ENCODE measurements at places on chromosomes 7 and 10. TPM values are rescaled to one million over a fixed set of nuclear protein-coding genes. Genes with fewer than 3 reads are reported as not detected.

Gene LBX1
- not detected for total RNA-seq

DNA sequence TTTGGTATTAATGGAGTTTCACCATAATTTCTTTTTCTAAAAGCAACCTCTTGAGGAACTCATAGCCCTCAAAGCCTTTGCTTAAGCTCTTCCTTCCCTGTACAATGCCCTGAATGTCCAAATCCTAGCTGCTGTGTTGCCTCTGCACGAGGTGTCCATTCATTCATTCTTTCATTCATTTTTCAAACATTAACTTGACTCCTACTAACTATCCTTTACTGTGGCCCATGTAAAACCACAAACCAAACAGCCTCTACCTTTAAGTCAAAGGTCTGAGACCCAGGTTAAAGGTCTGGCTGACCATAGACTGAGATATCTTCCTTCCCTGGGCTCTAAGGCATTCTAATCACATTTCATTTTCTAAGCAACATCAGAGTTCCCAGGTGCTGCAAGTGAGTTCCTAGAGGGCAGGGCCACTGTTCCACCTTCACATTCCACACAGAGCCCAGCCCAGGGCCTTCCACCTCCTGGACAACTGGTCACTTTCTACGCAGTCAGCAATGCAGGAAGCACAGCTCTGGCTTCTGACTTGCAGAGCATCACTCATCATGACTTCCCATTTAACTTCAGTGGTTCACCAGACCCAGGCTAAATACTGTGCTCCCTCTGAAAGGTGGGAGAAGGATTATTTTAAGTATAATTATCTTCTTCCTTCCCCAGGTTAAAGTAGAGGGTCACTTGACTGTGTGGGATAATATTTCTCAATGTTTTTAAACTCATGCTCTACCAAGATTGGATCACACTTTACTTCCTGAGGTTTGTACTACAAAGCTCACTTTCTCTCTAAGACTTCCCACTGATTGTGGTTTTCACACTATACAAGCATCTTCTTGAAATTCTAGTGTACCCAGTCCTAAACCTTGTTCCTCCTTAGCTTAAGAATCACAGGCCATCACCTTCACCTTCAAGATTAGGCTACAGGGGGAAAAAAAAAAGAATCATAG, 19.1 kb downstream of the ATXN7L1 start:
- peaks cover 34% of the 10 kb centered on the region for H3K4me1 ChIP-seq
- peak; percentile 42 for DNase-seq
- H3K4me3 ChIP-seq = no peak overlapping the region

Gene CTAGE4
- 5.4 TPM for total RNA-seq

- no peaks in the 10 kb centered on the region for H3K27me3 ChIP-seq
- no peak overlapping the region for H3K4me3 ChIP-seq
- H3K27ac ChIP-seq = no peak overlapping the region
- no peaks in the 10 kb centered on the region for H3K36me3 ChIP-seq
- no peaks in the 10 kb centered on the region for H3K4me1 ChIP-seq
Measured at GRCh38 chr7:57646901-57647246, 196.9 kb downstream of the ZNF716 start.

DNA sequence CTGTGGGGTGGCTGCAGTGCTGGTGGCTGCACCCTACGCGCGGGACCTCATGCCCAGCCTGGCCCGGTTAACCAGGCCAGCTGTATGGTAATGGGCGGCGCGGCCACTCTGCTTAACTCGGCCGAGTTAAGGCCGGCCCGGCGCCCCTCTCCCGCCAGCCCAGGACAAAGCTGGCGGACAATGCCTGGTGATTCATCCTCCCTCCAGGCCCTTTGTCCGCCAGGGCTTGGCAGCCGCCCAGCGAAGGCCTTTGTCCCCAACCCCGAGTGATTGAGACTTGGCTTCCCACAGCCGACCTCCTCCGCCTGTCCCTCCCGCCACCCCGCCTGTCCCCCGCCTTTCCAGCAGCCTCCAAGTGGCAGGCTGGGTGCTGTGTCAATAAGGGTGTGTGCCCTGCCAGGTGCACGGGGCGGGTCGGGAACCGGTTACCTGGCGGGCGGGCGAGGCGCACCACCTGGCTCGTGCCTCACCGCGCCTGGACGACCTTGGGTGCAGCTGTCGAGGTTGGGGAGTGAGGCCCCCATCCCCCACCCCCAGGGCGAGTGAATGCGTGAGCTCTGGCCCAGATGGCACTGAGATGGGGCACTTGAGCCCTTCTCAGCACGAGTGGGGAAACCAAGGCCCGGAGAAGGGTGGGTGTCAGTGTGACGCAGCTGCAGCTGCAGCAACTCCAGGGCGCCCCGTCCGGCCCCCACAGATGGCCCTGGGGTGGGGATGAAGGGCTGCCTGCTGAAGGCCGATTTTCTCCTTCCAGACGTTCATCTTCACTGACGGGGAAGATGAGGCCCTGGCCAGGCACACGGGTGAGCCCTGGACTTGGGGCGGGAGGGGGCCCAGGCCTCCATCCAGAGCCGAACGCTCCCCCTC, 4.6 kb downstream of the LFNG start:
- peak overlapping the region; percentile 80 for H3K27ac ChIP-seq
- no peak overlapping the region for H3K4me3 ChIP-seq
- no peaks in the 10 kb centered on the region for H3K27me3 ChIP-seq
- no peak for DNase-seq

GRCh38 chr10:12006671-12007070, 35.9 kb downstream of the UPF2 start:
- no peaks in the 10 kb centered on the region for H3K27me3 ChIP-seq
- no peak overlapping the region for H3K27ac ChIP-seq
- DNase-seq = no peak
- no peak overlapping the region for H3K4me3 ChIP-seq
- H3K4me1 ChIP-seq = no peaks in the 10 kb centered on the region

Gene TLL2
- total RNA-seq = not detected

Gene STRIP2
- total RNA-seq = 0.22 TPM

- H3K4me3 ChIP-seq = no peak overlapping the region
- H3K36me3 ChIP-seq = no peaks in the 10 kb centered on the region
- no peaks in the 10 kb centered on the region for H3K4me1 ChIP-seq
- no peaks in the 10 kb centered on the region for H3K27me3 ChIP-seq
- H3K27ac ChIP-seq = no peak overlapping the region
- peak; percentile 7 for DNase-seq
Measured at GRCh38 chr7:38932509-38933168, 23.6 kb upstream of the VPS41 start.

Gene FOXI2
- total RNA-seq = not detected

DNA sequence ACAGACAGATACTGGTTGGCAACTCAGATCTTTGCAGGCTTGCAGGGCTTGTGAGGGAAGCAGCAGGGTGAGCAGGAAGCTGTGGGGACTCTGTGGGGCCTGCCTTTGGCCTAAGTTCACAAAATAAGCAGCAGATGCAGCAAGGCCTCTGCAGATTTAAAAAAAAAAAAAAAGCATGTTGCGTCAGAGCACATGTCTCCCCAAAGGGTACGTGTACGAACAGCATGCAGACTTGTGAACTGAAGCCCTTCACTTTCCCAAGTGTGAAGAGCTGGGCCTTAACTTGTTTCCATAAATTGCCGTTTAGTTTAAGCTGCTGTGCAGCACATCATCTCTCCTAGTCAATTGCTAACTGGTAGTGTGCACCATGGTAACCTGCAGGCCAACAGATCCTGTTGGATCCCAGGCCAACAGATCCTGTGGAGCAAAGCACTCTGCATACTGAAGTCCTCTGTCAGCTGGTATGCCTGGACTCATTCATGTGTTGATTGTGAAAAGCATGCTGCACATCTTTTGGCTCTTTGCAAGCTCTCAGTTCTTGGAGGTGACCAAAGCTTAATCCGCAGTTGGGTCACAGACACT, 10.8 kb upstream of the XPNPEP1 start:
- H3K4me3 ChIP-seq = no peak overlapping the region
- no peaks in the 10 kb centered on the region for H3K36me3 ChIP-seq

Gene PRLHR
- total RNA-seq = not detected

GRCh38 chr7:124113045-124113444, 80.2 kb upstream of the TMEM229A start:
- no peak overlapping the region for H3K4me3 ChIP-seq
- no peaks in the 10 kb centered on the region for H3K27me3 ChIP-seq
- no peak overlapping the region for H3K27ac ChIP-seq
- DNase-seq = no peak
- no peaks in the 10 kb centered on the region for H3K4me1 ChIP-seq

- H3K4me3 ChIP-seq = no peak overlapping the region
- H3K36me3 ChIP-seq = no peaks in the 10 kb centered on the region
- DNase-seq = no peak
- no peaks in the 10 kb centered on the region for H3K27me3 ChIP-seq
Measured at GRCh38 chr7:14635955-14636354, 266.6 kb downstream of the DGKB start.

DNA sequence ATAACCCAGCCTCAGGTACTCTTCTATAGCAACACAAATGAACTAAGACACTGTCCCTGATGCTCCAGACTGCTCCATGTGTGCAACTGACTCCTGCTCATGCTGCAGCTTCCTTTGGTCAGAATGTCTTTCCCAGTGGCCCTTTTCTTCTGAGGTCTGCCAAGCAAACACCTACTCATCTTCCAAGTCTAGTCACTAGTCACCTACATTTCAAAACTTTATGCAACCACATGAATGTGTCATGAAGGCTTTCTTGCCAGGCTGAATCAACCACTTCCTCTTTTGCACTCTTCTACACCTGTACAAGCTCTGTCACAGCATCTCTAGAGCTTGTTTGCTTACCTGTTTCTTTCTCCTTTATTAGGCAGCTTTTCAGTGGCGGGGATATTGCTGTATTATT, 75.8 kb downstream of the LSMEM1 start:
- no peak for DNase-seq
- H3K27ac ChIP-seq = no peak overlapping the region
- no peaks in the 10 kb centered on the region for H3K36me3 ChIP-seq
- no peak overlapping the region for H3K4me3 ChIP-seq

All from CD4-positive, alpha-beta memory T cell (primary cell).